GM04503 (cell line): ENCODE measurements at places on chromosomes 13 and 19.

DNA sequence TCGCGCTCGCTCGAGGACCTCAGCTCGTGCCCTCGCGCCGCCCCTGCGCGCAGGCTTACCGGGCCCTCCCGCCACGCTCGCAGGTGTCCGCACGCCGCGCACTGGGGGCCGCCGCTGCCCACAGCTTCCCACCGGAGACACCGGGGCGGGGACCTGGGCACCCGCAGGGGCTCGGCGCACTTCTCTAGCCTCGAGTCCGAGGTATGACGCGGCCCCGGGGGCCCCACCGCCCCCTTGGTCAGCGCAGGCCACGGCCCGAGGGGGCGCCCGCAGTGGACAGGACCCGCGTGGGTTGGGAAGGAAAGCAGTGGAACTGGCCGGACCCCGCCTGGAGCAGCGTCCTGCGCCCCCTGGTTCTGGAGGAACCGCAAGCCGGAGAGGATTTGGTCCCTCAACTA, 2.1 kb upstream of the GRWD1 start:
- no peak for DNase-seq

DNA sequence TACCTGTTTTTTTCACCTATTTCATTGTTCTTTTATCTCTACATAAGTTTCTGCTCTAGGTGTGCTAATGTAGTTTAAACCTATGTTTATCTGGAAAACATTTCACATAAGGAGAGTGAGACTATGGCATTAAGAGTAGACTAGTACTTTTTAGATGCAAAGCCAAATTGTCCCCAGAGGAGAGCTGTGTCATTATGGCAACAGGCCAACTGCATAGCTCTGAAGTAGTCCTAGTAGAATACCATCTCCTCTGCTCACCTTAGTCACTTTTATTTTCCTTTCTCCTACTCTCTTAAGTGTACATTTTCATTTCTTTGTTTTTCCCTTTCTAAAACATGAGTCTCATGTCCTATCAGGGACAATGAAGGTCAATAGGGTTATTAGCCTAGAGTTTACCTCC, 123.1 kb downstream of the ITGBL1 start:
- DNase-seq: no peak

DNA sequence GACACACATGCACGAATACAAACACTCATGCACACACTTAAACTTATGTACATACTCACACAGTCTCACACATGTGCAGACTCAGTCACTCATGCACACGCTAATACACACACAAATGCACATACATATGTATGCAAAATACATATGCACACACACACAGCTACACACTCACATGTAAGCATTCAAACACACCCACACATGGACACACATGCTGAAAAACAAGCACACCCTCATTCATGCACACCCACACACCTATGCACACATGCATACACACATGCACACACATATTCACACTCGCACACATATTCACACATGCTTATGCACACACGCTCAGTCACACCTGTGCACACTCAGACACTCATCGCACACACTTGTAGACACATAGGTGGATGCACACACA, 9.3 kb downstream of the MUC16 start:
- DNase-seq: no peak

DNA sequence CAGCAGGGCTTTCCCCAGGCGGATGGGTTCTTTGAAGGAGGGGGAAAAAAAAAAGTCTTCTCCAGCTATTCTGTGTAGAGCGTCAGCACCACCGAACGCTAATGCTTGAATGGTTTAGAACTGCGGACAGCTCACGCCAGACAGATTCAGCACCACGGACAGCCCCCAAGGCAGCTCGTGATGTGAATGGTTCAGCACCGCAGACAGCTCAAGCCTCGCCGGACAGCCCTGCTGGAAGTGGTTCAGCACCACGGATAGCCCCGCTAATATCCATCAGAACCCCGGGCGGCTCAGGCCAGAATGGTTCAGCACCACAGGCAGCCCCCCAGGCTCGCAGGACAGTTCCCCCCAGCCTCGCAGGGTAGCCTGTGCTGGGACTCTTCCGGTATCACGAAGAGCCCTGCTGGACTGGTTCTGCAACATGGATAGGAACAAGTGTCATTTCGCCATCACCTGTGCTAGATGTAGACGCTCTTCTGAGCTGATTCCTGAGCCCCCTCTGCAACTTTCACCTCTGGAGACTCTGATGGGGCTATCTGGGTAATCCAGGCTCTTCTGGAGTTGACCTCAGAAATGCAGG, 4.9 kb upstream of the SMIM17 start:
- DNase-seq: peak; percentile 4

DNA sequence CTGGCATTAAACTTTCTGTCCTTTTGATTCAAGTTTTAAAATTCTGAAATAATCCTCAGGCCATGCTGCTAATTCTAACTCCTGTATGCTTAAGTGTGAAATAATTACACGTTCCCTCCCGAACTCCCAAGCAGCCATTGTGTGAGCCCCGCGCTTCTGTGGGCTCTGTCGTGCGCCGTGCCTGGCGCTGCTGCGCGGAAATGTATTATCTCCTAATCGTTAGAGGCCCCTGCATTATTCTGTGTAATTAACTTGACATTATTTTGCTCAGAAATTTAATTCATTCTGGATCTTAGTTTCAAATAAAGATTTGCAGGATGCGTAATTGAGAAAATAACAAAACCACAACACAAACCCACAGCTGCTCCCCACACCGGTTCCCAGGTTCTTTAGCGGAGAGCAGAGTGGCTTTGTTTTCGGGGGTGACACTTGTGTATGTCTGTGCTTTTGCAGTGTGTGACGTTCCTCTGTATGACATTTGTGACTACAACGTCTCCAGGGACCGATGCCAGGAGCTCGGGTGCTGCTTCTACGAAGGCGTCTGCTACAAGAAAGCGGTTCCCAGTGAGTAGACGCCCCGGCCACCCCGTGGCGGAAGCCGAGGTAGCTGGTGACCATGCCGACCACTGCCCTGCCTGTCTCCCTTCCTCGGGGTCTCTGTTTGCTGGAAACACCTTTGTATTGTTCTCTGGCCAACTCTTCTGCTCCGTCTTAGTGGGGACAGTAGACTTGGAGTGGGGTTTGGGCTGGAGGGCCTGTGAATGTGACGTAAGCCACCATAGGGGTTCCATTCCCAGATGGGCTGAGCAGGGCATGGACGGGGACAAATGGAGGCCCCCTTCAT, 7.5 kb downstream of the TEX29 start:
- no peak for DNase-seq

DNA sequence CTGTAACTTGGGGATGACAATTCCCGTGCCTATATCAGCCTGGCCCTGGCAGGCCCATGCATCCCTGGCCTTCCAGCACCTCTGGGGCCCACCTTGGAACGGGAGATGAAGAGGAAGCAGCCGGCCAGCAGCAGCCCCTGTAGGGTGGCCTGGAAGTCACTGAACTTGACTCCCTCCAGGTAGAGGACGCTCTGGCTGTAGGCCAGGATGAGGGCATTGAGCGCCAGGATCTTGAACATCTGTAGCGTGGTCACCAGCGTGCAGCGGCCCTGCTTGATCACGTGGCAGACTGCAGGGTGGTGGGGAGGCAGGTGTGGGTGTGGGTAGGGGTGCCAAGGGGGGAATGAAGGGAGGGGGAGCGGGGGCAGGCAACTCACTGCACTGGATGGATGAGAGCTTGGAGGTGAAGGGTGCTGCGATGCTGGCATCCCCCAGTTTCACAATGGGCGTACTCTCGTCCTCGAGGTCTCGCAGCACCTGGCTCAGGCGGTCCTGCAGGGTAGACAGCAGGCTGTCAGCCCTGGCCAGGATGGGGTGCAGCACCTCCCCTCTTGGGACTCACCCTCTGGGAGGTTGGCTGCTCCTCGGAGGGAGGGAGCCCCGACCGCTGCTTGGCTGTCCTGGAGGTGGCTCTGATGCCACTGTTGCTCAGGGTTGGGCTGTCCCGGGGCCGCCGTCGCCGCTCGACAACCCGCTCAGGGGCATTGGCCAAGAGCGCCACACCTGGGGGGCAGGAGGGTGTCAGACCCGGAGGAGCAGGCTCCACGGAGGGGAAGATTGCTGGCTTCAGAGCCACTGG, 3.8 kb upstream of the GMIP start:
- DNase-seq: no peak

- no peak for DNase-seq
Measured at GRCh38 chr13:91520952-91521351, 122.5 kb downstream of the GPC5 start.

DNA sequence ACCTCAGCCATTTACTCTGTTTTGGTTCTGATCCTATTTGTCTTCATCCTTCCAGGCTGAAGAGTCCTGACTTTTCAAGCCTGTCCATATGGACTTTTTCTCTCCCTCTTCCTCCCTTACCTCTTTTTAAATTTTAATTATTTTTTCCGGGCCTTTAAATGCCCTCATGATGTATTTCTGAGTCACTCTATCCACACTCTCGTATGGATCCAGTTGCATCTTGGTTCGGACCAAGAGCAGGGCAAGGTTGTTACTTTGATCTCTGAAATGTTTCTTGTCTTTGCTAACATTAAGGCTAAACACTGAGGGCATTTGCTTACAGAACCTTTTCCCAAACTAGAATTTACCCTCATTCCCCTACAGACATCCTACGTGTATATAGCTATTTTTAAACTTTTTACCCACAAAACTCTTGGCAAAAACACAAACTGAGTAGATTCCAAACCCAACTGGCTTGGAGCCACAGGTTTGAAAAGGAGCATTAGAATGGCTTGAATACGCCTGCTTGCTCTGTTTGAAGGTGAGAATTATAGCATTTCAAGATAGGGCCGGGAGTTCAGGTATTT, 47.4 kb upstream of the SERPINE3 start:
- DNase-seq: no peak

DNA sequence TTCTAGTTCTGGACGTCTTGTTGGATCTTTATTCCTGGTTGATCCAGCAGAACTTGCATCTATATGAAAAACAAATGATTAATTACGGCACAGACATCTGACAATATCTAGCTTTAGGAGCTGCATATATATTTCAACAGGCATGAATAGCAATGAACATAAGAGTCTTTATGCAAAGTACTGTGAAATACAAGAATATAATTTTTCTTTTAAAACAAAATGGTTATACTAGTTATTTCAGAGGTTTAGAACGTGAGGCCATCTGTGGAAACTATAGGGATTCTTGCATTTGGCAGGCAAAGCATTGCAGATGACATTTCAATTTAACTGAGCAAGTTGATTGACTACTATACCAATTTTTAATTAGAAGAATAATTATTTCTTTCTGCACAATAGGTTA, 40.5 kb downstream of the EFNB2 start:
- no peak for DNase-seq

GRCh38 chr19:41871573-41872383, 5.3 kb upstream of the CD79A start:
- DNase-seq: no peak

DNA sequence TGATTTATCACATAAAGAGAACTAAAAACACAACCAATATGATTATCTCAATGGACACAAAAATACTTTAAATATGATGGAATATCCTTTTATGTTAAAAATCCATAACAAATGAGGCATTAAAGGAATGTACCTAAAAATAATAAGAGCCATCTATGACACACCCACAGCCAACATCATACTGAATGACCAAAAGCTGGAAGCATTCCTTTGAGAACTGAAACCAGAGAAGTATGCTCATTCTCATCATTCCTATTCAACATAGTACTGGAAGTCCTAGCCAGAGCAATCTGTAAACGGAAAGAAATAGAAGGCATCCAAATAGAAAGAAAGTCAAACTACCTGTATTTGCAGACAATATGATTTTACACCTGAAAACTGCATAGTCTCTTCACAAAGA, 671.0 kb downstream of the SLITRK1 start:
- peak; percentile 27 for DNase-seq

GRCh38 chr13:76715621-76716020, 170.6 kb downstream of the KCTD12 start:
- no peak for DNase-seq

DNA sequence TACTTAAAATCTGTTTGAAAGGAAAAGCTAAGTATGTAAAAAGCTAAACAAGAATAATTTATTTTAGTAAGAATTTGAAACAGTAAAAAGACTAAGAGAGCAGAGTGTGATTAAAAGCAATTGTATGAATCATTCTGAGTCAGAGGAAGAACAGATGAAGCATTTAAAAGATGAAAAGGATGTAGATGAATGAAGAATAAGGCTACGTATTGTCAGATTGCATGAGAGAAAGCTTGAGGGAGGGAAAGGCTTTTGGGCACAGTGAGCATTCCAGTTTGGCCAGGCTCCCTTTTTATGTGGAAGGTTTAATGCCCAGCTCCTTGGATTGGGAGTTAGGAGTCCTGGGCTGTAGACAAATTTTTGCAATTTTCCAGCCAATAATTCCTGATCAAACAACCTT, 117.7 kb downstream of the FREM2 start:
- DNase-seq: no peak

DNA sequence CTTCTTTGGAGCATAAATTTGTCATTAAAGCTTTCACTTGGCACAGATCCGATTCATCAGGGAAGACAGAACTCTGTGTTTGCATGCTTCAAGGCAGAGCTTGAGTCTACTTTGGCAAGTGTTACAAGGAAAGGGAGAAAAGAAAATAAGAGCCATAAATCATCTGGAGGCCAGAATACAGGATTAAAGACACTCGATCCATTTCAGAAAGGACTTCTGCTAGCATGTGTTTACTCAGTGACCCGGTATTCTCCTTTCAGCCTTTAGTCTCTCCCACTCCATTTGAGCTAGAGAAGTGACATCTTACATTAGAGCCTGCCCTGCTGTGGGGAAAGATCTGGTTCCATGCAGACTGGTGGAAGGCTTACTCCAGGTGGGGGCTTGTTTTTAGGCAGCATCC, 306.4 kb downstream of the KLF5 start:
- no peak for DNase-seq

- peak; percentile 31 for DNase-seq
Measured at GRCh38 chr13:80116107-80116506, 224.8 kb downstream of the SPRY2 start.

GRCh38 chr19:12133069-12133468, 7.1 kb downstream of the ZNF20 start:
- no peak for DNase-seq

DNA sequence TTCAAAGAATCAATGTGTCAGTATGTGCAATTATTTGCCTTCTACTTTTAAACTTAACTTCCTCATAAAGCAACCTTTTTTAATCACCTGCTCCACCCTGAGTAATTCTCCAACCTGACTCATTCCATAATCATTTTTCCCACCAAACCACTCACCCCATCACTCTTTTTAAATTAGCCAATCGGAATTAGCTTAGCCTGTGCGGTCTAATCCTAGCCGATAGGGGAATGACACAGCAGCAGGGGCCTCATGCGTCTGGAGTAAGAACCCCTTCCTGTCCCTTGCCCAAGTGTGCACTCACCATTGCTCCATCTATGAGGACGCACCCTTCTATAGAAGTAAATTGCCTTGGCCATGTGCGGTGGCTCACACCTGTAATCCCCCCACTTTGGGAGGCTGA, 27.4 kb upstream of the ZNF83 start:
- no peak for DNase-seq

- no peak for DNase-seq
Measured at GRCh38 chr13:27573265-27573664, 47.1 kb downstream of the LNX2 start.

DNA sequence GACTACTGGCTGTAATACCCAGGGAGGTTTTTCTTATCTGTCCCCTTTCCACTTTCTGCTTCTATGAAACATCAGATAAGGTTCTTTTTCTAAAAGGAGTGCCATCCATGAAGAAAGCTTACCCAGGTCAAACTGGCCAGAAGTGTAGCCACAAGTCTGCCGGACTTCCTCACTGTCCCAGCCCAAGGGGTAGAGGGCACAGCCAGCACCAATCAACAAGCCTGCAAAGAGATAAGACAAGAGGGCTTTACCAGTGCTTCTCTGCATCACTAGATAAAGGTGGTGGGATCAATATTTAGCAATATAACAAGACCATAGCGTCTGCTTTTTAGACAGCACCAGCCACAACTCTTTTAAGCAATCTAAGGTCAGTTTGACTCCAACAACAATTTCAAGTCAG, 224.7 kb downstream of the LHFPL6 start:
- no peak for DNase-seq

GRCh38 chr13:40101708-40102359, 446.4 kb downstream of the COG6 start:
- no peak for DNase-seq
